ENCODE measurements at places on chromosomes 4 and X.

- DNase-seq = no peak
Measured at GRCh38 chr4:88743696-88744095, 46.1 kb upstream of the NAP1L5 start.

DNA sequence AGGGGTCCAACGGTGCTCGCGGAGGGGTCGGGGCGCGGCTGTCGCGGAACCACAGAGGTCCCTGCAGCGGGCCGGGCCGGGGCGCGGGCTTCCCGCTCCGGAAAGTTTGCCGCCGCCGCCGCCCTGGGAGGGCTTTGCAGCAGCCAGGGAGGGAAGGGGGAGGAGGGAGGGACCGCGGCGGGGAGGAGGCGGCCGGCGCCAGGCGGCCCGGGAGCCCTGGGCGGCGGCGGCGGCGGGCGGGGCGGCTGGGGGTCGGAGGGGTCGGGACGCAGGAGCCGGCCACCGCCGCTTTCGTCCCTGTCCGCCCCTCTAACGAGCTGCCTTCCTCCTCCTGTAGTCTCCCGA is 375 bp downstream of the FGFR3 start:
- DNase-seq = peak; percentile 18

GRCh38 chr4:139142087-139142486 is 34.9 kb downstream of the ELF2 start:
- DNase-seq = no peak

- DNase-seq = no peak
Measured at GRCh38 chr4:111650674-111651086, 494.6 kb upstream of the FAM241A start.

DNA sequence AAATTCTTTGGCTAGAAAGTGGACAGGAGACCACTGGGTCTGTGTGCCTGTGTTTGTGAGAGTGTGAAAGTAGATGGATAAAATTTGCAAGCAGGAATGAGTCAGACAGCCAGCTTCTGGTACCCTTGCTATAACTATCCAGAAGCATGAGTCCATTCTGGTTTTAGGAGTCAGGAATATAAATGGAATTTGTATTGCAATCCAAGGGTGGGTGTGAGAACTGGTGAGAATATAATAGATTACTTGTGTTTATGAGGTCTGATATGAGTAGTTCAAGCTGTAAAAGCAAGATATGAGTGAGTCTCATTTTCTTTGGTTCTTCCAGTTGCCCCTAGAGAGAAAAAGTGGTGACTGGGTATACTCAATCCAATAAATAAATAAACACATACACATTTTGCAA is 212.7 kb upstream of the TAPT1 start:
- DNase-seq = no peak
